NCI-H526 (cell line): ENCODE measurements at places on chromosomes 7 and 10.

GRCh38 chr7:93148144-93148543, at the start of gene SAMD9L:
SAMD9L (minus strand) TSS chr7:93148385; CDS start chr7:93135971, 12,414 bp downstream.
- DNase-seq: no peak

- DNase-seq: no peak
Observed at GRCh38 chr10:28367929-28368484, 65.1 kb upstream of the MPP7 start.

DNA sequence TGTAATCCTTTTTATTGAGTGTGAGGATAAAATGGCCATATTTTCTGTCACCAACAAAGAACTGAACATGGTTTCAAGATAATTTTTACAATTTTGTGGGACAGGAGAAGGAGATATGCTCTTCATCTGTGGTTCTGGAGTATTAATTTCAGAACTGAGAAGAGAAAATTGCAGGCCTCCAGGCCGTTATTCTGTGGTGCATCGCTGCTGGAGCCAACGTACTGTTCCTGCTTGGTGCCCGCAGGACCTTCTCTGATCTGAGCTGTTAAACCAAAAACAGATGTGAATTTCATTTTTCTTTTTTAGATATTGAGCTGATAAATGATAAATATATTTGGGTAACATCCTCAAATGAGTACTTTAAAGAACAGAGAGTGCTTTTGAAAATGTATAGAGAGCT, 63.9 kb downstream of the IKZF1 start:
- DNase-seq: no peak

GRCh38 chr10:132592790-132593383, 55.3 kb downstream of the INPP5A start:
- DNase-seq: no peak

DNA sequence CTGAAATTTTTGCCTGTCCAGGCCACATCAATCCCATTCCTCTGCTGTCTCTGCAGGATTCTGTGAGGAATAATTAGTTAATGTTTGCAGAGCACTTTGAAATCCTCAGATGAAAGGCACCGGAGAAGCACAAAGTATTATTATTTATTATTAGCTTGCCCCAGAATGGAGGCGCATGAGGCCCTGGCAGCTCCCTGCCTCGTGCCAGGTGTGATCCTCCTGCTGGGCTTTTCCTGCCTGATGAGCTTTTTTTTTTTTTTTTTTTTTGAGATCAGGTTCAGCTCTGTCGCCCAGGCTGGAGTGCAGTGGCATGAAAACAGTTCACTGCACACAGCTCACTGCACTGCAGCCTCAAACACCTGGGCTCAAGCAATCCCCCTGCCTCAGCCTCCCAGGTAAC, 65.2 kb downstream of the TCF7L2 start:
- DNase-seq: no peak

- no peak for DNase-seq
Observed at GRCh38 chr7:96997512-96998032, 7.8 kb upstream of the DLX6 start.

- no peak for DNase-seq
Observed at GRCh38 chr10:64497306-64497705, 976.1 kb downstream of the REEP3 start.

DNA sequence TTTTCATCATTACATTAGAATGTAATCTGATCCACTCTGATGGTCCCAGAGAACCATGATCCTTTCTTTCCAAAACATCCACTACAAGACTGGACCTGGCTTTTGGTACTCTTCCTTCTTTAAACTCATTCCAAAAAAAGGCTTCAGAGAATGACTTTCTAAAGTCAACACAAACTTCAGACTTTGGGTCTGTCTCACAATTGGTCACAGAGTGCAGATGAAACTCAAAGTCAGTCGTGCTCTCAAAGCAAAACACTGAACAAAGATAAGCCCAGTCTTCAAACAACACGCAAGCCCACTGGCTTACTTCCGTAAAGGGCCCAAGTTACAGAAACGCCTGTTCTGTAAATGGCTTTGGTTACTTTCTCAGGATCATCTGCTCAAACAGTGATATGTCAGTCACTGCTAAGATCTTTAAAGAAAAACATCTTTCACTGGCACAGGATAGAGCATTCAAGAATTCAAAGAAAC, 250.9 kb upstream of the MKLN1 start:
- DNase-seq: no peak

DNA sequence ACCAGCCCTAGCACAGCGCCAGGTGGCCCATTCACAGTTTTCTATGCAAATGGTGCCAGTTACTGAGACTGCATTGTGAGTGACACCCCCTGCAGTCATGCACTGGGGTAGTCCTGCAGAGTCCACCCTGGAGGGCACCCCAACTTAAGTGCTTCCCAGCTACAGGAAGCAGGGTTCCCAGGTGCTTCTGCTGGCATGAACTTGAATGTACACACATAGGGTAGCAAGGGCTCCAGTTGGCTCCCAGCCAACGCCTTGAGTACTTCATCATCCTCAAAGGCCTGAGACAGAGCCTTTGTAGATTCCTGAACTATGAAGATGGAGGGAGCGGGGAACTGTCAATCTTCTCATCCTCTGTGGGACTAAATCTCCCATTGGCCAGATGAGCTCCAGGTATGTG, 11.5 kb upstream of the NPFFR1 start:
- no peak for DNase-seq

DNA sequence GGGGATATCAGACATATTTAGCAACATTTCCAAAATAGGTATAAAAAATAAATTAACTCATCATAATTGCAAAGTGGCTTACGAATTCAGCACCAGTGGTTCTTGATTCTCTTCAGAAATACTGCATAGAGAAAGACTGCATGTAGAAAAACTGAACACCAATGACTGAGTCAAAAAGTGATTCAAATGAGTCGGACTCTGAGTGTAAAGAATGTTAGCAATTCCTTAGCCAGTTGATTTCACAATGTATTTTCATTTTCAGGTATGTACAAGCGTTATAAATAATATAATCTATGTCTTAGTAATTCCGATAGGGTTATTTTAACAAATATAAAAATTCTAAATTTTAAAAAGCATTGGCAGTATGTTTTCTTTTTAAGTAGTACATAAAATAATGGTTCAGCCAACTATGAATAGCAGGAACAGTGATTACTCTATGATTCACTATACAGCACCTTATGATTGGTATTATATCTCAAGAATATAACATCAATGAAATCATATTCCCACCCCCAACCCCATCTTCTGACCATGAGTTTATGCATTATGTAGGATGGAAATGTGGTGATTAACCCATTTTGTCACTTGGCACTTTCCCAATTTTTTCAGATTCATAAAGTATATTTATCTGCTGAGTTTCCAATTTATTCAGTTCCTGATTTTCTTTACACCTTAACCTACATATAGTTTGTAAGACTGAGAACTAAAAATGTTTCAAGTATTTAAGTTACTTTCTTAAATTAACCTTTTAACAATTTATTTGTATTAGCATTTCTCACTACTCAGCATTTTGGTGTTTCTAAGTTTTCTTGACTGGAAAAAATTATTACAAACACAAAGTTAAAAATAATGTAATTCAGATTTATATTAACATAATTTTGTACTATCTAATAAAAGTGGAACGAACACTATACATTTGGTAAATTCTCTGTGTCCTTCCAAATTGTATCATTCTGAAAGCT, 33.9 kb downstream of the DNAJC1 start:
- no peak for DNase-seq

- no peak for DNase-seq
Observed at GRCh38 chr10:19221216-19221615, 172.6 kb downstream of the MALRD1 start.

DNA sequence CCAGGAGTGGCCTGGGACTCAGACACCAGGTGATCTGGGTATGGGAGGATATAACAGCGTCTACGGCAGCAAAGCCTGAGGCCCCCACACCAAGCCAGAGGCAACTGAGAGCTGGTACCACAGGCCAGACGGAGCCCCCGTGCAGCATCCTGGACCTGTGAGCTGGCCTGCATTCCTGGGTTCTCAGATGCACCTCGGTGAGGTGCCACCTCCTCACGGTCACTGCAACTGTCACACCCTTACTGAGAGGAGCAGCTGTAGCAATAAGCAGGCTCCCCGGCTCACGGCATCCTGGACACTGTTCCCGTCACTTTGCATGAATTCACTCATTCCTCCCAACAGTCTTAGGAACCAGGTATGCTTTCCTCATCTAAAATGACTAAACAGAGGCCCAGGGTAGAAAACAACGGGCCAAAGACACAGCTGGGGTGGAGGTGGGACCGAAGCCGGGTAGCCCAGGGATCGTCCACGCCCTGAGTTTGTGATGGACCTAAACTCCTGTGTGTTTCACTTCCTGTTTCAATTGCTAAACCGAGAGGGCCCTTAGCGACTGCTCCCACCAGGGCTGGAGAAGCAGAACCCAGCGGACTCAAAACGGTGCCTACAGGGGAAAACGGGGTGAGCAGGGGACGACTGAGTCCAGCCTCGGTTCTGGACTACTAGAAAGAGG, 98.7 kb downstream of the CTBP2 start:
- no peak for DNase-seq

DNA sequence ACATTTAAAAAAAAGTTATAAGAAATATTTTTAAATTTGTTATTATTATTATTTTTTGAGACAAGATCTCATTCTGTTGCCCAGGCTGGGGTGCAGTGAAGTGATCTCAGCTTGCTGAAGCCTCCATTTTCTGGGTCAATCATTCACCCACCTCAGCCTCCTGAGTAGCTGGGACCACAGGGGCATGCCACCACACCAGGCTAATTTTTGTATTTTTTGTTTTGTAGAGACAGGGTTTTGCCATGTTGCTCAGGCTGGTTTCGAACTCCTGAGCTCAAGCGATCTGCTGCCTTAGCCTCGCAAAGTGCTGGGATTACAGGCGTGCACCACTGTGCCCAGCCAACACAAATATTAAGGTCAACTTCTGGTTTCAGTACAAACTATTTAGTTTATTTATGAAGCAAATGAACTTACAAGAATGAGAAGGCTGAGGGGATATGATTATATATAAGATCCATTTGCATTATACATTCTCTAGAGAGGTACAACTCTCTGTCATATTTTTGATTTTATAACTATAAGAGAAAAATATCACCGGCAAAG, 45.9 kb upstream of the FAM133B start:
- no peak for DNase-seq

DNA sequence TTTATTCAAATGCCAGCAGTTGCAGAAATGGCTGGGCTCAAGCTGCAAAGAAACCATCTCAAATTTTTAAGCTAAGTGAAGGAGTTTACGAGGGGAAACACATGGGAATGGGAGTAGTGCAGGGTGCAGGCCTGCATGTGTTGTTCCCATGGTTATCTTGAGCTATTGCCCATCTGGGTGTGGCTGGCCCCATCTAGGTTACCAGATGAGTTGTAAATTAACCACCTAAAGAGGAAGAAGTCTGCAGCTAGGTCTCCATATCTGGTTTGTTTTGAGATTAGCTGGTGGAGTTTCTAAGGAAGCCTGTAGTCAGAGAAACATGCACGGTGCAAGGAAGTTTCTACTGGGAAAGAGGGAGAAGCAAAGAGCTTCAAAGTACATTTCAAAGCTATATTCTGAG, 23.3 kb upstream of the STEAP2 start:
- DNase-seq: no peak

GRCh38 chr10:126730856-126731609, 60.5 kb upstream of the C10orf90 start:
- no peak for DNase-seq

GRCh38 chr7:110943701-110944345, 147.1 kb upstream of the LRRN3 start:
- DNase-seq: no peak

- no peak for DNase-seq
Observed at GRCh38 chr7:51249187-51249945, 67.2 kb downstream of the COBL start.

- no peak for DNase-seq
Observed at GRCh38 chr10:103819493-103819892, 35.9 kb downstream of the SH3PXD2A start.

DNA sequence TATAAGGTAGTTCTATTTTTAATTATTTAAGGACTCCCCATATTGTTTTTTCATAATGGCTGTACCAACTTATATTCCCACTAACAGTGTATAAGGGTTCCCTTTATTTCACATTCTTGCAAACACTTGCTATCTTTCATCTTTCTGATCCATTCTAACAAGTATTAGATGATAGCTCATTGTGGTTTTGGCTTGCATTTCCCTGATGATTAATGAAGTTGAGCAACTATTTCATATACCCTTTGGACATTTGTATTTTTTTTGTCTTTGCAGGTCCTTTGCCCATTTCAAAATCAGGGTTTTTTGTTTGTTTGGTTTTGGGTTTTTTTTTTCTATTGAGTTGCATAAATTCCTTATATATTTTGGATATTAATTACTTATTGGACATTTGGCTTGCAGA, 107.2 kb downstream of the EPC1 start:
- no peak for DNase-seq

DNA sequence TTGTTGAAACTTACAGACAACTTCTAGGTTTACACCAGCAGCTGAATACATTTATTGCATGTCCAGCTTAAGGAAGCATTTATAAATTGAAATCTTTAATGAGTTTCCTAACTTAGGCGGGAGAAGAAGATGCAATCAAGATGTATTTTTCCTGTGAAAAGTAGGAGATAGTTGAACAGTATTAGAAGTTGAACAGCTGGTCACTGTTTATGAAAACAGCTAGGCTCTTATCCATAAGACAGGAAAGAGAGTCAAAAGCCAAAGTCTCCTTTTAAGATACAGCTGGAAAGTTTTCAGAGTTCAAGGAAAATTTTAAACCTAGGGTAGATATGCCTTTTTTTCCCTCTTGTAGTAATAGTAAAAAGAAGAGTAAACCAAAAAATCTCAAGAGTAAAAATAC, 236.1 kb upstream of the FERD3L start:
- DNase-seq: no peak

- DNase-seq: peak; percentile 32
Observed at GRCh38 chr10:124449170-124450011, 444 bp downstream of the NKX1-2 start.

DNA sequence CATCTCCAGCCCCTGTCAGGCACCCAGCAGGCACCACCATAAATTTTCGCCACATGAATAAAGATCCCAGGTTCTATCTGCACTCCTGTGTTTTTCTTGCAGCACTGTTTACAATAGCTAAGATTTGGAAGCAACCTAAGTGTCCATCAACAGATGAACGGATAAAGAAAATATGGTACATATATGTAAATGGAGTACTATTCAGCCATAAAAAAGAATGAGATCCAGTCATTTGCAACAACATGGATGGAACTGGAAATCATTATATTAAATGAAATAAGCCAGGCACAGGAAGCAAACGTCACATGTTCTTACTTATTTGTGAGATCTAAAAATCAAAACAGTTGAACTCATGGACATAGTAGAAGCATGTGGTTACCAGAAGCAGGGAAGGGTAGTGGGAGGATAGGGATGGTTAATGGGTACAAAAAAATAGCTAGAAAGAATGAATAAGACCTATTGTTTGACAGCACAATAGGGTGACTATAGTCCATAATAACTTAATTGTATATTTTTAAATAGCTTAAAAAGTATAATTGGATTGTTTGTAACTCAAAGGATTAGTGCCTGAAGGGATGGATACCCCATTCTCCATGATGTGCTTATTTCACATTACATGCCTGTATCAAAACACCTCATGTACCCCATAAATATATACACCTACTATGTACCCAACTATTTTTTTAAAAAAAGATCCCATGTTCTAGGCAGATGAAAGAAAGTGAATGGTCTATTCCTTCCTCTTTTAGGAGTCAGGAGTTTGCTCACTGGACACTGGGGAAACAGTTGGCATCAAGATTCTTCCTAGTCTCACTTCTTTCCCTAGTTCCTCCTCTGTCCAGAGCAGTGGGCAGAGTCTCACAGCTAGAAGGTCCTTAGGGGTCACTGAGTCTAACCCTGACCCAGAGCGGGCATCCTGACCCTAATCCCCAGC, 1.0 kb upstream of the NPFFR1 start:
- DNase-seq: no peak

- no peak for DNase-seq
Observed at GRCh38 chr7:155954550-155955366, 142.5 kb upstream of the SHH start.
